ENCODE measurements at places on chromosomes 5 and 9.

GRCh38 chr5:73808911-73809310 lies 182.9 kb downstream of the ARHGEF28 start:
- DNase-seq = no peak

GRCh38 chr9:8133606-8134005 lies 334.0 kb upstream of the DMAC1 start:
- DNase-seq = no peak

- no peak for DNase-seq
These were observed 125.7 kb upstream of the ITGA1 start for GRCh38 chr5:52661903-52662595.

DNA sequence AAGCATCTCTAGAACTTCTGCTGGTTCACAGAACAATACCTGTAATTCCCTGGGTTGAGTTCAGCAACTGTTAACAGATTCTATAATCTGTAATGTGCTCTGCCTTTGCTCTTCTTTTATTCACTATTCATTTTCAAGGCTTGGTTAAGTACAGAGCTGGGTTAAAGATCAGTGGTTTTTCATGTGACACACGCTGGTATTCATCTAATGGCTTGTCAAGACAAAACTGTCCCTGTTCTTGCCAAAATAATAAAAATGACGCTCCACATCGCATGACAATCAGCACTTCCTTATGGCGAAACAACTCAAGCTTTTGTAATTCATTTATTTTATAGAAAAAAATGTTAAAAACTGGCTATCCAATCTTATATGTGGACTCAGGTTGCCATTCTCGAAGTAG lies 137.9 kb downstream of the BNC2 start:
- DNase-seq = no peak

- no peak for DNase-seq
These were observed 81.3 kb downstream of the SUSD1 start for GRCh38 chr9:112093870-112094216.

GRCh38 chr5:129440424-129440823 lies 19.7 kb upstream of the ADAMTS19 start:
- DNase-seq = no peak

DNA sequence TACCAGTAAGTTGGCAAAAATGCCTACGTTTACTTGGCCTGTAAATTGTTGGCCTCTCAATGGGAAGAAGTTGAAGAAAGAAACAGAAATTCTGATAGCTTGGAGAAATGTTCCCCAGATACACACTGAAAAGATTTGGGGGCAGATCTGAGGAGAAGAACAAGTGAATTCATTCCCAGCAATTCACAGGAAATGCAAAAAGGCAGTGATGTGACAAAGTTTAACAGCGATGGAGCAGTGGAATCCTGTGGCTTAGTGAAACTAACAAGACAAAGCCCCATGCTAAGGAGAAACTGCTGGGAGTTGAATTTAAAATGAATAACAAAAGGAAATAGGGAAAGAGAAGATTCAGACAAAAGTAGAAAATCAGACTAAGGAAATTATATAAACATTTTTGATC lies 213.2 kb upstream of the EDIL3 start:
- DNase-seq = no peak

- DNase-seq = no peak
These were observed 12.3 kb upstream of the SPATA31D4 start for GRCh38 chr9:81915801-81916505.

- no peak for DNase-seq
These were observed 35.7 kb upstream of the ZNF510 start for GRCh38 chr9:96813607-96814006.

DNA sequence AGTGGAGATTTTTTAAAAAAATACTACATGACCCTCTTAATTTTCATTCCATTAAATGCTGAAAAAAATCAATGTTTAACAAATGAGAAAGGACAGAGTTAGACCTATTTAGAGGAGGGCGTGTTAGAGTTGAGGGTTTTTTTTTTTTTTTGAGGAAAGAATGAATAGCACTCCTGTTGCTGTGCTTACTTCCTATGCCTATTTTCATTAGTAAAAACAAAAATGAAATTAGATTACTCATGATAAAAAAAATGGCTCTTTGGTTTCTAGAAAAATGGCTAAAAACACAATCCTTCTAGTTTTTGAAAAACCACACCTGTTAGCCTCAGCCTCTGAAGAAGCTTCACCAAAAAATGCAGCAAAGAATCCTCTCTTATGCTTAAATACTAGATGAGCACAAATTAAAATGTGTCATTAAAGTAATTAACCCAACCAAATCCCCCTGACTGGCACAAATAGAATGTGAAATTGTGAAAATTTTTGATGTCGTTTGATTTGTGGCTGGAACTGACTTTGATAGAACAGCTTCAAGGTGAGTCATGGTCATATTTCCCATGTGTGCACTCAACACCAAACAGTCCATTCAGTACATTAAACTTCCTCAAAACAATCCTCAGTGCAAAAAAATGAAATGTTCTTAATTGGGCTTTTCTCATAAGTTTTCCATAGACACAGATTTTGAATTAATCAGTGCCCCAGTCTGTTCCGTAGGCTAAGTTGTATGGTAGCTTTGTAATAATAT lies 98.0 kb downstream of the MACIR start:
- no peak for DNase-seq

GRCh38 chr9:14939378-14939777 lies 29.1 kb upstream of the FREM1 start:
- DNase-seq = no peak

DNA sequence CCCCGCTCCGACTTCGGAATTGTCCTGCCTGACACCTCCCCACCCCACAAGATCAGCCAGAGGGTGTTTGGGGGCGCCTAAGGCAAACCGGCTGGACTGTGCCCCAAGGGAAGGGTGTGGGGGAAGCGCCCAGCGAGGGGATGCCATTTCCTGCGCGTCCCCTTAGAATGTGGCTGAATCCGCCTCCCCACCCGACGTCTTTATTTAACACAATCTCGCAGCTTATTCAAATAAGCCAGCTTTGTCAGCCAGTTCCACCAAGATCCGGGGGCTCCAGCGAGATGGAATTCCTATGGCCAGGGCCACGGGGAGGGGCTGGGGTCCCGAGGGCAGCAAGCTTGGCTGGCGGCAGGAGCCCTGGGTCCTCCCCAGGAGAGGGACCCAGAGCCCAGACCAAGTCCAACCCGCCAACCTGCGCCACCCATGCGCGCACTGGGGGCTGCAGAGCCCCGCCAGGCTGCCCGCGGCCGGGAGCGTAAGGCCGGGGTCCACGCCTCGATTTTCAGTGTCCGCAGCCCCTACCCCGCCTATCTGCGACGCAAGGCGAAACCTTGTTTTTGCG lies 7.4 kb downstream of the IRX4 start:
- DNase-seq = no peak

GRCh38 chr5:111953351-111954127 lies 196.5 kb upstream of the NREP start:
- no peak for DNase-seq

- no peak for DNase-seq
These were observed 62.2 kb upstream of the ADAMTS2 start for GRCh38 chr5:179407191-179408175.

DNA sequence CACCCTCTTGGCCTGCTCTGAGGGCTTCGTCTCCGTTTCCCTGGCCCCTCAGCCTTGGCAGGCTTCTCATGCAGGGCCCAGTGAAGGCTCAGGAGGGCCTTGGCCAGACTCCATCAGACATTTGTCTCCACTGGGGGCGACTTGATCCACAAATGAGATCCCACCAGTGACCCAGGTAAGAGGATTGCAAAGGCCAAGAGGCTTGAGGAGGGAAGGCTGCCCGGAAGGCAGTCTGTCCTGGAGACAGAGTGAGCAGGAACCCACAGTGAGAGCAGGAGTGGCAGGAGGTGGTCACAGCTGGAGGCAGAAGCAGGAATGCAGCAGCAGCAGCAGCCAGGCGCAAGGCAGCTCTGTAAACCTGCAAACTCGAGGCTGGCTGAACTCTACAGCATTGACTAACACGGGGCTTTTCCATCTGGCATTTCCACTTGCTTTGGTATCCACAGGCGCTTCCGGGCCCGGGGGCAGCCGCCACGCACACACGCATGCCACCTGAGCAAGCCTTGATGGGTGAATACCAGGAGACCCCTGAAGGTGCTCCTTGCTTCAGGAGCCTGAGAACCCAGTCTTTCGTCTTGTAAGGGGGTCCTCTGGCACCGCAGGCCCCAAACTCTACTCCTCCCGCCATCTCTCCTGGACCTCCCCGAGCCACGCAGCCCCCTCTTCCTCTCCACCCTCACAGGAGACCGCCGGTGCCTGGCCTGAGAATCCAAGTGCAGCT lies 14.7 kb downstream of the MGAT1 start:
- DNase-seq = peak; percentile 4

DNA sequence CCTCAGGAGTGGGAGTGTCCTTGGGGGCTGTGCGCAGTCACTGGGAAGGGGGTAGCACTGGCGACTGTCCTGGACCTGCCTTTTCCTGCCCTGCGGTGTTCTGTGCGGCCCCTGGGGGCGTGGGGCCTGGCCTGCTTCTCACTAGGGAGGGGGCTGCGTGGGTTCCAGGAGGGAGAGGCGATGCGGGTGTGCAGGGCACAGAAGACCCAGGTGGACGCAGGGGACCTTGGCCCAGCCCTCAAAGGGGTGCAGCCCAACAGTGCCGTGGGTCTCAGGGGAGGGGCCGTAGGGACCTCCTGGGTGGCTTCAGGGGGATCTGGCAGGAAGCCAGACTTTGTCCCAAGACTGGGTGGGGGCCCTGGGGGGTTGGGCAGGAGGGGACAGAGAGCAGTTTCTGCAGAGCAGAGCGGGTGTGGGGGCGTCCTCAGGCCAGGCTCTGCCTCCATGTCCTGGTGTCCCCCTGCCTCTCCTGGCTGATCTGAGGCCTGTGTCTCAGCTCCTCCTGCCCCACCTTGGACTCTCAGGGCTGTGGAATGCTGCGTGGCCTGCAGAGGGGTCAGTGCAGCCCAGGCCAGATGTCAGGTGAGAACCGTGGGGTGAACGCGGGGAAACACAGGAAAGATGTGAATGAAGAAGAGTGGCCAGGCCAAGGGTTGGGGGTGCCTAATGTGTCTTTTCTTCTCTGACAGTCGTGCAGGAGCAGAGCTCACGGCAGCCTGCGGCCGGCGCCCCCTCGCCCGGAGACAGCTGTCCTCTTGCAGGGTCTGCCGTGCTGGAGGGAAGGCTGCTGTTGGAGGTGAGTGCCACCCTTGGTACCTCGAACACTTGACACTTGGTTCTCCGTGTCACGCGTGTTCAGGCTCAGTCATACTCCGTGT lies 54.6 kb downstream of the AHRR start:
- DNase-seq = no peak

GRCh38 chr9:131583337-131583645 lies 38.0 kb downstream of the PRRT1B start:
- no peak for DNase-seq

- DNase-seq = peak; percentile 81
These were observed 68.2 kb downstream of the LRSAM1 start for GRCh38 chr9:127519301-127520166.

GRCh38 chr5:141779503-141779973 lies 97.5 kb upstream of the ARAP3 start:
- DNase-seq = peak; percentile 62

DNA sequence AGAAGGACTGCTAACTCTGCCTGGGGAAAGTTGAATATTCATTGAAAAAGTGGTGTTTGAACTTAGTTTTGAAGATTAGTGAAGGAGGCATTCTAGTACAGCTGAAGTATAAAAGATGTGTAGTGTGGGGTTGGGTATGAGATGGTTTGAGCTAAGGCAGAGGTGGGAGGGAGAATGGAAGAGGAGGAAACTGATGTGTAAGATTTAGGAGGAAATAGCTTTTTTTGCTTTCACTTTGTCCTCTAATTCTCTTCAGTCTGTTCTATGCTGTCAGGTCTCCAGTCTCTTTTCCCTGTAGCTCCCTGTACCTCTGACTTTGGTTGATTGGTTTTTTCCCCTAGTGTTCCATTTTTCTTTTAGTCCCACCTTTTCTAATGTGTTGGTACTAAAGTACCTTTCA lies 9.0 kb downstream of the CREBRF start:
- DNase-seq = no peak

DNA sequence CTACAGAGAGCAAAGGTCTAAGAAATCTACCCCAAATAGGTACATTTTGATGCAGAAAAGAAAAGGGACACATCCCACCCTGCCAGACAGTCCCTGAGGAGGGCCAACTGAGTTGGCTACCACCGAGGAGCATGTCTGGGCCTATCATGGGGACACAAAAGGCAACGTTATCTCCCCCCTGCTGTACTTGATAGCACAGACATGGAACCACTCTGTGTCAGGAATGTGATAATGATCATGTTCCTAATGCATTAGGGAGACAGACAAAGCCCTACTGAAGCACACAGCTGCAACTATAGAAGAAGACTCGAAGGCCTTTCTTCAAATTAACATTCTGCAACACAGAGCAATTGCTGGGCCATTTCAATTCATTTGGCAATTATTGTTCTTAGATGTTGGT lies 84.5 kb downstream of the ENC1 start:
- no peak for DNase-seq

DNA sequence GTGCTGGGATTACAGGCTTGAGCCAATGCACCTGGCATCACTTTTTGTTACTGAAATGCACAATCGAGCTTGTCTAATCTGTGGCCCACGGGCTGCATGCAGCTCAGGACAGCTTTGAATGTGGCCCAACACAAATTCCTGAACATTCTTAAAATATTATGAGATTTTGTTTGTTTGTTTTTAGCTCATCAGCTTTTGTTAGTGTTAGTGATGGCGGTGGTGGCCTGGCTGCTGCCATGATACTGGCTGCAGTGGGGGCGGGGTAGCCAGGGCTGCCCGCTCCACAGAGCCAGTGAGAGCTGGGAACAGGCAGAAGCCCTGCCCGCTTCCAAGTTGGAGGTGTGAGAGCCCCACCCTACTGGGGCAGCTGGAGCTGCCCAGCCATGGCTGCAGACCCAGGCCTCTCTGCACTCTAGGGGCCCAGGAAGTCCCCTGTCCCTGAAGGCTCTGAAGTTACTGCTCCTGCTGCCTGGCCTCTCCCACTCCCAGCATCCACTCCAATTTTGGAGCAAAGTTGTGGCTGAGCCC lies 76.6 kb upstream of the SHB start:
- no peak for DNase-seq

All from activated CD8-positive, alpha-beta T cell treated with anti-CD3 and anti-CD28 coated beads for 36 hours (primary cell).